ENCODE measurements at places on chromosomes 7 and 10.
A peak's percentile ranks its signal among the peaks of the same experiment; 100 is the strongest.

- no peak for DNase-seq
Observed at GRCh38 chr7:144416341-144416740, 12.8 kb upstream of the NOBOX start.

DNA sequence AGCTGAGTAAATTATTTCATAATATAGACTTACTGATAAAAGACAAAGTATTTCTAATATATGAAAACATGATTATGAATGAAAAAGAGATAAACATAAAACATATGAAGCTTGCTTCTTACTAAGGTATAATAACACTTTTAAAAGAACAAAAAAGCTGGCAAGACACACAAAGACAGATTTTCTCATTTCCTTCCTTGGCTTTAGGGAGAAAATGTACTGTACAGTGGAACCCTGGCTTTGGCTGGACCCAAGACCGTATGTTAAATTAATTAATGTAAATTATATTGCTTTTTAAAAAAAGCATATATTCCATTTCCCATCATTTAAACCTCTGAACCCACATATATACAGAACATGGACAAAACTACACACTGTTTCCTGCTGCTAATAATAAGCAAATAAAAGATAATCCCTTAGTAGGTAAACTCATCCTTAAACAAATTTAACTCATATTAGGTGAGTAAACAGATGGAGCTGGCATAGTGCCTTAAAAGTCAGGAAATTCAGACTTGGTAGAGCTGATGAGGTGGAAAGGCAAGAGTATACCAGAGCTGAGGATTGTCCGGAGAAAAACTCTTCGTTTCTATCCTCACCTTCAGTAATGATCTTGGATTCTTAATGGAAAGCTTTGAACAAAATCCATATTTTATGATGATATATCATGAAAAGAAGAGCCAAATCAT, 1016.4 kb upstream of the KCND2 start:
- no peak for DNase-seq

GRCh38 chr7:22040923-22041595, 95.4 kb upstream of the CDCA7L start:
- DNase-seq: no peak

GRCh38 chr10:79930751-79931150, 18.2 kb downstream of the SFTPD start:
- DNase-seq: no peak

GRCh38 chr7:47411281-47411869, 170.5 kb downstream of the TNS3 start:
- no peak for DNase-seq

GRCh38 chr7:108181073-108181985, 51.2 kb upstream of the LAMB4 start:
- peak; percentile 21 for DNase-seq

- DNase-seq: no peak
Observed at GRCh38 chr7:111743244-111743847, 181.1 kb upstream of the IMMP2L start.

- DNase-seq: no peak
Observed at GRCh38 chr7:107104801-107105200, 60.3 kb downstream of the PRKAR2B start.

DNA sequence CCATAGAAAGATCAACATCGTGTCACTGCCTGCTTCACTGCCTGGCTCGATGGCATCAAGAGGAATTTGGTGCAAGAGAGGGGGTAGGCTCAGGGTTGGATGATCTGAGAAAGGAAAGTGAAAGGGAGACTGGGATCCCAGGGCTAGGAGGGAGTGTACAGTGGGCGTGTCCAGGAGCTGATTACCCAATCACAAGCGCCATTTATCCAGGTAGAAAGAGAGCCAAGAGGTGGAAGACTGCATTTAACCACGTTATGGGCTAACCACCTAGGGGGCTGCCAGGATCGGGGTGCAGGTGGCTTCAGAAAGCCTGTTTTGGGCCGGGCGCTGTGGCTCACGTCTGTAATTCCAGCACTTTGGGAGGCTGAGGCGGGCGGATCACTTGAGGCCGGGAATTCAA, 10.3 kb downstream of the PODXL start:
- no peak for DNase-seq

DNA sequence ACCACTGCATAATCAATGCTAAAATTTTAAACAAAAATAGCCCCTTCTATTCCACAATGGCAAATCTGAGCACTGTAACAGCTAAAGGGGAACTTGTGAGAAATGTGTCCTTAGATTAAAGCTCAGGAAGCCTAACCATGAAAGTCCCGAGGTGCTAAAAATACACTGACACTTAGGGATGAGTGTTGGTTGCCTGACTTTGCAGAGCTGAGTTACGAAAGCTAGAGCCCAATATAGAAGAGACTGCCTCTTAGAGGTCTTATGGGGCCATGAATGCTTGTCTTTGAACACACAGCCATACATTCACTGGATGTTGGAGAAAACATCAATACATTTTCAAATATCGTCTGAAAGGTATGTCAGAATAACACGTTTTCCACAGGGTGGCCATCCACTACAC, 209.7 kb downstream of the LHFPL3 start:
- no peak for DNase-seq

DNA sequence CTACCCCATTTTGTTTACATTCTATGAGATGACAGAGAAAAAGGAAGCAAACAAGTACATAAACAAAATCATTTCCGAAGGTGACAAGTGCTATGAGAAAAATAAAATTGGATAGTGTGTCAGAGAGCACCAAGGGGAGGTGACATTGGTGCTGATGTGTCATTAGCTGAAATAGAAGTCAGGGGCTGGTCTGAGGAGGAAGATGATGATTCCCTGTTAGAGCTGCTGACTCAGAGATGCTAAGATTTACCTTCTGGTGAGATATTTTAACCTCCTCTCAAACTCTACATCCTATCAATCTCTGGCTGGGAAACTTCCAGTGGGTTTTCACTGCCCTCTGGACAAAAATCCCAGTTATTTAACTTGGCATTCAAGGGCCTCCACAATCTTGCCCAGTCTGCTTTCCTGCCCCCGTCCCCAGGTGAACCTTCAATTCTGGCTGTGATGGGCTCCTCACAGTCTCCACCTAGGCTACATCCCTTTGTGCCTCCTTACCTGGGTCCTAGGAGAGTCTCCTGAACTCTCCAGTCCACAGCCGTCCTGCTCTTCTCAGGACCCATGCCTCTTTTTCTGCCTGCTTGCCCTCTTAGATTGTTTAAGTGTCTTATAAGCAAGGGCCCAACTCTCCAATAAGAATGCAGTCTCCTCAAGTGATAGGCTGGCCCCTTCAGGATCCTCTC, 26.6 kb downstream of the DUSP5 start:
- DNase-seq: no peak

DNA sequence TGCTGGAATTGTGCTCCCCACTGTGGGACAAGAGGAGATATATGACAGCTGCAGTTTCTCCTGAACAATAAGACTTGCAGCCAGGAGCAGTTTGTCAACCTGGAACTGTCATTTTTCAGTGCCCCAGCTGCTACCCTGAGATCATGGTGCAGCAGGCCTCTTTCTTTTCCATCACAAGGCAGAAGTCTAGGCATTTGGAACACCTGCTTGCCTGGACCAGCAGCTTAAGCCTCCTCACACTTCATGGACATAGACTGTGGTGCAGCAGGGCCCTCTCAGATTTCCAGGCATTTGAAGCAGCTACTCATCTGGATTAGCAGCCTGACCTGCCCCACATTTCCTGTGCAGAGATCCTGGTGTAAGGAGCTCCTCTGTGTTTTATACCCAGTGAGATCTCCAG, 450.7 kb upstream of the TEX47 start:
- no peak for DNase-seq

- DNase-seq: no peak
Observed at GRCh38 chr10:101453791-101454718, 100.1 kb downstream of the BTRC start.

DNA sequence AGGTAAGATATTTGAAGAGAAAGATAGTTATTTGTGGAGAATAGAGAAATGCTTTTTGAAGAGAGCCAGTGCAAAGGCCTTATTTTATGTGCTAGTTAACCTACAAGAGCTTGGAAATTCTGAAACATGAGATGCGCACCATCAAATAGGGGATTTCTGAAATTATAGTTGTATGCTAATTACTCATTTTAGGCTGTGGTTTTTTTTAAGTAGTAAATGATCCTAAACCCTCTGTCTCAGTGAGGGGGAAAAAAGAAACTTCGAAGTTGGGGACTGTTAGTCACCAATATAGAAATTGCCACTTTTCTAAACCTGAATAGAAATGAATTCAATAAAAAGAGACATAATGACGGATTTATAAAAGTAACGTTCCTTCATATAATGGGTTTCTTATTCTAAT, 119.3 kb upstream of the MDFIC start:
- no peak for DNase-seq

DNA sequence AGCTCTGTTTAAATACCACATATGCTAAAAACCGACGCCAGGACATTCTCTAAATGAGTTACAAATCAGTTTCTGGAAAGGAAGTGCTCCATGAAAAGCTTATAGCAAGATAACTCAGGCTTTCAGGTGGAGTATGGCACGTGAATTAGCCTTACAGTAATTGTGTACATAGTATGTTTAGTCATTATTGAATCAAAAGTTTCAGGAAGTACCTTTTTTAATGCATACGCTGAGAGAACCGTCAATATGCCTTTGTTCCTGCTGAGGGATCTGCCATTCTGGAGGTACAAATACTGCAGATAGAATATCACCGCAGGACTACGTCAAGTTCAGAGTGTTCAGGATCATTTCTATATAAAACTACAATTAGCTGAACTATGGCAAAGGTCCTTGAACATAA, 45.7 kb downstream of the ANKMY2 start:
- no peak for DNase-seq

DNA sequence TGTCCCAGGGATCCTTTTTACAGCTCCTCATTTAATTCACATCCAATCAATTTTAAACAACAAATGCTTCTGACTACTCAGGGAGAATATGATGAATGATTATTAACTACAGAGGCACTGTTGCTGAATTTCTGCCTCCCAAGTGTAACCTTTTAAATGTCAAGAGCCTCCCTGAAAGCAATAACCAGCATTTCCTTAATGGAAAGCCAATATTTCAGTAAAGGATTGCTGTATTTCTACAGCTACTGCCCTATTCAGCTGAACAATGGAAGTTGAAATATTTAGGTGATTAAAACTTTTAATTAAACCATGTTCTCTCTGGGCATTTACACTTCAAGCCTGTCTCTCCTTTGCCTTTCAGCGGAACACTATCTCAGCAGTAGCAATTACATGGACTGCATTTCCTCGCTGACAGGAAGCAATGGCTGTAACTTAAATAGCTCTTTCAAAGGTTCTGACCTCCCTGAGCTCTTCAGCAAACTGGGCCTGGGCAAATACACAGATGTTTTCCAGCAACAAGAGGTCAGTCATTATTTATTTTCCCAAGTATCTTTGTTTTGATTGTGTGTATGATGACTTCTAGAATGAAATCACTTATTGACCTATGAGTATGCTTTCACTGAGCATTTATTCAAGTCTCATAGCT, 304.7 kb downstream of the BICC1 start:
- DNase-seq: no peak

DNA sequence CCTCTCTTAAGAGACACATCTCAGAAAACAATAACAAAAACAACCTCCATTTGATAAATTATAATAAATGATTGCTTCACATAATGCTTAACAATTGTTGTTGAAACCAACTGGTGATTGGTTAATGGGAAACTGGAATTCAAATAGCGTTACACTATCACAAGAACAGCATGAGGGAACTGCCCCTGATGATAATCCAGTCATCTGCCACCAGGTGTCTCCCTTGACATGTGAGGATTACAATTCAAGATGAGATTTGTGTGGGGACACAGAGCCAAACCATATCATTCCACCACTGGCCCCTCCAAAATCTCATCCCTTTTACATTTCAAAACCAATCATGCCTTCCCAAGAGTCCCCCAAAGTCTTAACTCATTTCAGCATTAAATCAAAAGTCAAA, 375.9 kb downstream of the BMPER start:
- DNase-seq: no peak

GRCh38 chr10:52774182-52774581, 1.6 kb upstream of the MBL2 start:
- DNase-seq: no peak

DNA sequence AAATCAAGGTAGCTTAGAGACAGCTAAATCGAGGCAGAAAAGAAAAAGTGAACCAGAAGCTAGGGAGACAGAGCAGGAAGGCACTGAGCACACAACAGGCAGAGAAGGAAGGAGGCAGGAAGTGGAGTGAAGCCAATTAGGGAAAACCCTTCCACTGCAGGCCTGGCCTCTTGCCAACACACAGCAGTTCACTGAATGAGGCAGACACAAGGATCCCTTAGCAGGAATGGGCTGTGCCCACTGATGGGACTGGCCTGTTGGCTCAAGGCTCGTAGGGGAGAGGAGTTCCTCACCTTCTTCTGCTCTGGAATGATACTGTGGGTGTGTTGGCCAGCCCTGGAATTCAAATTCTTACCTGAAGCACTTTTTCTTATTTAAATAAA, 220.3 kb upstream of the STK17A start:
- DNase-seq: peak; percentile 27

DNA sequence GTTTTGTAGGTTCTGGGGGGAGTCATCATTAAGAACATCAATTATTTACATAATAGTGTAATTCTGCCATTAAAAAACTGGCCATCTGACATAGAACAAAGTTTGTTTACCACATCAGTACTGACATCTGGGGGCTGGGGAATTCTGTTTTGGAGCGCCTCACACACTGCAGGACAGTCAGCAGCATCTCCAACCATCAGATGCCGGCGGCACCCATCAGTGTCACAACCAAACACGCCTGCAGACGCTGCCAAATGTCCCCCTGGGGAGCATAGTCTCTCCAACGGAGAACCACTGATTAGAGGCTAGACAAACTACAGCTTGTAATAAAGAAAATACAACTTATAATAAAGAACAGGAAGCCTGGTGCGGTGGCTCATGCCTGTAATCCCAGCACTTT, 26.0 kb downstream of the GNA12 start:
- DNase-seq: peak; percentile 29

DNA sequence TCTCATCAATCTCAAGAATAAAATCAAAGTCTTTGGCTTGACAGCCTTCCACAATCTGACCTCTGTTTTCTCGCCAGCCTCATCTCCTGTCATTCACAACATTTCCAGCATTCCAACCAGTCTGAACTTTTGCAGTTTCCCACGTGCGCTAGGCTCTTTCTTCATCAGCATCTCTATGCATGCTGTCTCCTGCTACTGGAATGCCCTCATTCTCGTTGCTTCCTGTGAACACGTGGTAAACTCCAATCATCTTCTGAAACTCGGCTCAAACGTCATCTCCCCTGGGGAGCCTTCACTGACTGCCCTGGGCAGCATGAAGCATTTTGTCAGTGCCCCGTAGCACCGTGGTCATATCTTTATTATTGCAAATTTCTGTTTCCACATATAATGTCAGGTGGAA, 12.2 kb upstream of the RSBN1L start:
- no peak for DNase-seq

DNA sequence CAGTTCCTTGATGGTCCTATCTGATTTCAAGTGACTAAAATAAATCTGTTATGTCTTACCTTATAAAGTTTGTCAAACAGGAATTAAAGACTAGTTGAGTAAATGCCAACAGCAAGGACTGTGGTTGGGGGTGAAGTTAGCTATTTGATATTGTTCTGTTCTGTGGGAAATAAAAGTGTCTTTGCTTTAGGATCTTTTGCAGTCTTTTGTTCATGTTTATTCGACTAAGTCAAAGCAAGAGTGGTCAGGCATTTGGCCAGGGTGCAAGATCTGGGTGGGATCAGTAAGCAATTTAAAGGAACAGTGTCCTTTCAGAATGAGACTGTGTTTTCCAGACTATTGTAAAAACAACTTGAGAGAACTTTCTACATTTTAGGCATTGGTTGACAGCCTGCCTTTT, at the start of gene COL28A1:
Gene COL28A1 (minus strand): TSS at position 183 of the 400 bp plus-strand sequence. CDS start 2,998 bp downstream, outside the sequence.
- DNase-seq: no peak

- DNase-seq: peak; percentile 52
Observed at GRCh38 chr7:26365077-26365900, 73.6 kb downstream of the SNX10 start.

GRCh38 chr7:117993377-117994003, 120.2 kb upstream of the CTTNBP2 start:
- DNase-seq: no peak
